ENCODE measurements at places on chromosomes 5 and 9. TPM values are rescaled to one million over a fixed set of nuclear protein-coding genes. Genes with fewer than 3 reads are reported as not detected.

DNA sequence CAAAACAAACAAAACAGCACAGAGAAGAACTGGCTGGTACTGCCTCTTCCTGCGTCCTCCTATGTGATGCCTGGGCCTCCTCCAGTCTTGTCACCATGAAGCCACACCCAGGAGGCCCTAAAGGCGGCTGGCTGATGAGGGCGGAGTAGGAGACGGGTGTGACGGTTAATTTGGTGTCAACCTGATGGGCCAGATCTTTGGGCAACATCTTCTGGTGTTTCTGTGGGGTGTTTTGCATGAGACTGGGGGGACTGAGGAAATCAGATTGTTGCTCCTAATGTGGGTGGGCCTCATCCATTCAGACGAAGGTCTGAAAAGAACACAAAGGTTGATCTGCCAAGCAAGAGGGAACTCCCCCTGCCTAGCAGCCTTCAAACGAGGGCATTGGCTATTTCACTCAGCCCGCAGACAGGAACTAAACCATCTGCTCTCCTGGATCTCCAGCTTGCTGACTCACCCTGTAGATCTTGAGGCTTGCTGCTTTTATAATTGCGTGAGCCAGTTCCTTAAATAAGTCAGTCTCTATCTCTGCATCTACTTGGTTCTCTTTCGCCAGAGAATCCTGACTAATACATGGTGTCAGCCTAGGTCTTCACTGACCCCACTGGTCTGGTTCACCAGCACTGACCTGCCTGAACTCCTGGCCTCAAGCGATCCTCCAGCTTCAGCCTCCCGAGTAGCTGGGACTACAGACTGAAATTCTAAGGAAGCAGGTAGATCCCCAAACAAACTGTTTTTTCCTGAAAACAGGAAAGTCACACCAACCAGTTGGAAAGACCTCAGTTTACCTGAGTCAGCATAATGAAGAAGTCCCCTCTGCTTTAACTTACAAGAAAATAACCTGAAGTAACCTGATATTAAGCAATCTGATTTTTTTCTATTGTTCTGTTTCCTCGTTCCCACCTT, 12.8 kb upstream of the ZFP62 start:
- no peaks in the 10 kb centered on the region for H3K36me3 ChIP-seq
- no peak for DNase-seq
- H3K4me1 ChIP-seq, result peaks cover 9% of the 10 kb centered on the region

DNA sequence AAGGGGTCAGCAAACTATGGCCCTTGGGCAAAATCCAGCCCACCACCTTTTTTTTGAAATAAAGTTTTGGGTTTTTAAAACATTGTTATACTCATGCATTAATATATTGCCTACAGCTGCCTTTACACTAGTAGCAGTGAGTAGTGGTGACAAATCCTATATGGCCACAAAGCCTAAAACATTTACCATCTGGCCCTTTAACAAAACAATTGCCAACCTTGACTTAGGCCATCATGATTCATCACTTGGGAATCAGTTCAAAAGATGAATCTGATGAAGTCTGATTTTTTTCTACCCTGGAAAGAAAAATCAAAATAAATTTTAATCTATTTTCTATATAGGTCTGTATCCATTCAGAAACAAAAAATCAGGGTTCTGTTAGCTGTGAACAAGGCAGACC, 484.9 kb downstream of the BNC2 start:
- H3K4me3 ChIP-seq, result no peak overlapping the region
- H3K27ac ChIP-seq, result no peak overlapping the region
- no peaks in the 10 kb centered on the region for H3K36me3 ChIP-seq
- no peaks in the 10 kb centered on the region for H3K27me3 ChIP-seq

- no peaks in the 10 kb centered on the region for H3K36me3 ChIP-seq
- no peak overlapping the region for H3K27ac ChIP-seq
- no peak for DNase-seq
- H3K4me1 ChIP-seq, result peaks cover 13% of the 10 kb centered on the region
These were observed 1.4 kb downstream of the CHSY3 start for GRCh38 chr5:129905473-129906176.

GRCh38 chr5:32165597-32165996, 8.5 kb downstream of the GOLPH3 start:
- H3K27ac ChIP-seq, result no peak overlapping the region
- H3K4me3 ChIP-seq, result no peak overlapping the region
- H3K27me3 ChIP-seq, result no peaks in the 10 kb centered on the region
- no peak for DNase-seq
- peaks cover 59% of the 10 kb centered on the region for H3K36me3 ChIP-seq

DNA sequence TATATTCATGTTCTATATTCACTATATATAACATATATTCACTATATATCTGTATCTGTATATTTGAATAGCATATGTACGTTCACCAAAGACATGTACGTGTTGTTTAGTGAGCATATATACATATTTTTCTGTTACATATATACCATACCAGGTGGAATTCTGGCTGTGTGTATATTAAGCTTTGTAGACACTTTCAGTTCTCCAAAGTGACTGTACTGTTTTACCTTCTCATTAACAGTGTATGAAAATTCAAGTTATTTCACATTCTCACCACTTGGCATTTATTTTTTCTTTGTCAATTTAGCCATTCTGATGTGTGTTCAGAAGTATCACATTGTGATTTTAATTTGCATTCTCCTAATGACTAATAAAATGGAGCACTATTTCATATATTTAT, 52.2 kb downstream of the DROSHA start:
- H3K4me1 ChIP-seq, result peaks cover 4% of the 10 kb centered on the region
- no peak overlapping the region for H3K4me3 ChIP-seq
- H3K27me3 ChIP-seq, result no peaks in the 10 kb centered on the region
- H3K36me3 ChIP-seq, result peaks cover 34% of the 10 kb centered on the region
- no peak overlapping the region for H3K27ac ChIP-seq
- no peak for DNase-seq

- H3K36me3 ChIP-seq, result no peaks in the 10 kb centered on the region
- no peaks in the 10 kb centered on the region for H3K4me1 ChIP-seq
- H3K27ac ChIP-seq, result no peak overlapping the region
- H3K4me3 ChIP-seq, result no peak overlapping the region
- no peaks in the 10 kb centered on the region for H3K27me3 ChIP-seq
- no peak for DNase-seq
These were observed 50.0 kb downstream of the EXD3 start for GRCh38 chr9:137372693-137373610.

- H3K4me1 ChIP-seq, result peaks cover 52% of the 10 kb centered on the region
- no peaks in the 10 kb centered on the region for H3K27me3 ChIP-seq
- H3K27ac ChIP-seq, result peak overlapping the region; percentile 82
- peak; percentile 56 for DNase-seq
- peak overlapping the region; percentile 3 for H3K4me3 ChIP-seq
These were observed 13.2 kb downstream of the ATOX1 start for GRCh38 chr5:151745071-151745705.

DNA sequence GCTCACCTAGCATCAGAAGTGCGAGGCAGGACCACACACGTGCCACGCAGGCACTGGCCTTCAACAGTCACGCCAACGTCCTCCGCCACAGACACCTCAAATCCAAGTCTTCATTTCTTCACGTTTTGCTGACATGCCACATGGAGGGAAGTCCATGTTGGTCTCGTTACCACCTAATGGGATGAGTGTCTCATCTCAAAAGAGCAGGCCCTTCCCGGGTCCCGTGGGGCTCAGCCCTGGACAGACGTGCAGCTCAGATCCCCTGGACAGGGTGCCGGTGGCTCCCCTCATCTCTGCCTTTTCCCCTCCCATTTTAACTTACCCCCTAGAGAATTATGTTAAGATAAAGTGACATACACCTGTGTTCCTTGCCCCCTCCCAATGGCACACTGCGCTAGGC, 76.8 kb downstream of the MRPL36 start:
- no peak for DNase-seq
- peaks cover 2% of the 10 kb centered on the region for H3K4me1 ChIP-seq
- H3K36me3 ChIP-seq, result no peaks in the 10 kb centered on the region
- peaks cover 9% of the 10 kb centered on the region for H3K27me3 ChIP-seq
- no peak overlapping the region for H3K27ac ChIP-seq
- H3K4me3 ChIP-seq, result no peak overlapping the region

DNA sequence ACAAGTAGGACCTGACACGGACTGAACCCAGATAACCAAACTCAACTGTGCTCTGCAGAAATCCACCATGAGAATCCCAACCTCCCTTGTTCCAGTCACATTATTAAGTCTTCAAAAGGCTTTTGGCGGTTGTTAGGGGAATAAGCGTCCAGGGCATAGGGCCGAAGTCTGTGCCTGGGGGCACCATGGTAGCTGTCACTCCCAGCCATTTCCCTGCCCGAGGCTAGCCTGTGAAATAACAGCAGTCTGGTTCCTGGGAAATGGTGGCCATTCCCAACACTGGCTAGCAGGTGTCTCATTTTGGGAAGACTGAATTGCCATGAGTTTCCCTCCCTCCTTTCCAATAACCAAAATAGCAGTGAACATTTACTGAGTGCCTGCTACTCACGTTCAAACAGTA, 122.2 kb downstream of the CRB2 start:
- H3K4me3 ChIP-seq, result no peak overlapping the region
- H3K27ac ChIP-seq, result no peak overlapping the region
- no peak for DNase-seq
- no peaks in the 10 kb centered on the region for H3K27me3 ChIP-seq
- H3K4me1 ChIP-seq, result no peaks in the 10 kb centered on the region
- H3K36me3 ChIP-seq, result no peaks in the 10 kb centered on the region

DNA sequence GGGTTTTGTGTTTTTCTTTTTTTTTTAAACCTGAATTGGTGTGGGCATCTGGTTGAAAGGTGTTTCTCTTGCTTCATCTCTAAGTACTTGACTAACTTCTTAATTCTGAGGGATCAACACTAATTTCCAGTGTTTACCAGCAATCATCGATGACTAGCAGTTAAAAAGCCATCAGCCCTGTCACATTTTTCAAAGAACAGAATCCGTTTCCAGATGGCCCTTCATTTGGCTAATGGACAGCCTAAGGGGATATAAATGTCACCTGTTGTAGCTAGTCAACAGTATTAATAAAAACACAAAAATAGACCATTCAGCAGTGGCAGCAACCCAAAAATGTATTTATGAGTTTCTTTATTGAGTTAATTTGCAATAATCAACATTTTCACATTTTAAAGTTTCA, 1076.5 kb downstream of the MAT2B start:
- H3K4me1 ChIP-seq, result no peaks in the 10 kb centered on the region
- no peak for DNase-seq
- no peak overlapping the region for H3K4me3 ChIP-seq
- no peaks in the 10 kb centered on the region for H3K36me3 ChIP-seq

Gene ENTREP1
- not detected for total RNA-seq

Gene SPATA6L
- 0.29 TPM for total RNA-seq

All from activated CD8-positive, alpha-beta T cell treated with anti-CD3 and anti-CD28 coated beads, Interleukin-2, amount 10 ng/mL, durations not matched to agents 7 days and 5 days (primary cell).